ENCODE measurements at places on chromosomes 3 and 15.

DNA sequence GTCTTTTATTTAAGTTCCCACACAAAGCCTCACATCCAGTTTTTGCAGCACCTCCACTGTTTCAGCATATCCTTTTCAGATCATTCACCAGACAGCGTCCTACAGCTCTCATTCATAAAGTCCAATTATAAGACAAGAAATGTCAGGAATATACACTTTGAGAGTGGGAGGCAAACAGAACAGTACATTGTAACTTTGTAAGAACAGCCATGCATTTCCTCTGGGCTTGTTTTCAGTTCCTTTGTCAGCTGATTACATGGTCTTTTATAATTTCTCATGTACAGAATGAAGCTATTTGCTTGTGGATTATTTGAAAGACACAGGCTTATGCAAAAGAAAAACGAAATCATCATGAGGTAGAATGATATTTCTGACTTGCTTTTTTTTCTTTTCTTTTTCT, 85.7 kb downstream of the SOX2 start:
- DNase-seq, result no peak

- DNase-seq, result no peak
Measured at GRCh38 chr3:69767571-69767970, 28.3 kb downstream of the MITF start.

DNA sequence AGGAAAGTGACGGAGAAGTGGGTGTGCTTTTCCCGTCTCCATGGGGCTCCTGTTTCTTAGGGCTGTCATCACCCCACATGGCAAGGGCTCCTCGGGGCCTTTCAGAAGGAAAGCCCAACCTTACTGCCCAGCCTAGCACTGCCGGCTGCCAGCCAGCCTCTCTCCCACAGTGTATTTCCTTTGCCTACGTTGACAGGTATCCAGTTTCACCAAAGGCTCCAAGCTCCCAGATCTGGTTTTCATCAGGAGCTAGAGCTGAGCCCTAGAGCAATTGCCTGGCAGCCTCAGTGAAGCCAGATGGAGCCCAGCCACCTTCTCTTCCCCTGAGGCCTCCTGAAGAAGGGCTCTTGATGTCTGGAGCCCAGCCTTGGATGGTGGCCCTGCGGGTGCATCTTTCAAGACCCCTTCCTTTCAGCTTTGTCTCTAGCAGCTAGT, 20.2 kb downstream of the CRABP1 start:
- DNase-seq, result no peak

DNA sequence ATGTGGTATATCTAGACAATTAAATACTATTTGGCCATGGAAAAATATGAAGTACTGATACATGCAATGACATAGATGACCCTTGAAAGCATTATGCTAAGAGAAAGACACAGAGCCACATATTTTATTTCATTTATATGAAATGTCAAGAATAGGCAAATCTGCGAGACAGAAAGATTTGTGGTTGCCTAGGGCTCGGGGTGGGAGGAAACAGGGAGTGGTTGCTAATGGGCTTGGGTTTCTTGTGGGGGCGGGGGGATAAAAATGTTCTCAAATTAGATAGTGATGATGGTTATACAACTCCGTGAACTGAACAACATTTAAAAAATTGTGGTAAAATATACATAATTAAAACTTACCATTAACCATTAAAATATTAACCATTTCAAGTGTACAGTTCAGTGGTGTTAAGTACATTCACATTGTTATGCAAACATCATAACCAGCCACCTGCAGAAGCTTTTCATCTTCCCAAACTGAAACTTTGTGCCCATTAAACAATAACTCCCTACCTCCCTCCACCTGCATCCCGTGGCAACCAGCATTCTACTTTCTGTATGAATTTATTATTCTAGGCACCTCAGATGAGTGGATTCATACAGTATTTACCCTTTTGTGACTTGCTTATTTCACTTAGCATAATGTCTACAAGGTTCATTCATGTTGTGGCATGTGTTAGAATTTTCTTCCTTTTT, 24.3 kb upstream of the ANP32A start:
- DNase-seq, result no peak

DNA sequence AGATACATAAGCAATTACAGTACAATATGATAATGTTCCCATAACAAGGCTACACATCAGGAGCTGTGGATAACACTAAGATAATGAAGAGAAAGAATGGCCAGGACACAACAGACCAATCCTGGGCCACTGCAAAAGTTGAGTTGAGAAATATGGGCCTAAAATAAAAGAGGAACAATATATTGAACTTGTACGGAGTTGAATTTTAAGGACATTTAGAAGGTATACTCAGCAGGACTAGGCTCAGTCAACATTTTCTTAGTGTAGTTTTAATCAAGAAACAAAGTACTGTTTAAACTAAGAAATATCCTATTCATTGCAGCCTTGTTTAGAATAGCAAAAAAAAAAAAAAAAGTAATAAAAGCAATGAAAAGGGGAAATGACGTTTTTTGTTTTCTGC, 24.3 kb downstream of the HERC1 start:
- DNase-seq, result no peak

- no peak for DNase-seq
Measured at GRCh38 chr15:26197060-26197459, 333.9 kb upstream of the ATP10A start.

DNA sequence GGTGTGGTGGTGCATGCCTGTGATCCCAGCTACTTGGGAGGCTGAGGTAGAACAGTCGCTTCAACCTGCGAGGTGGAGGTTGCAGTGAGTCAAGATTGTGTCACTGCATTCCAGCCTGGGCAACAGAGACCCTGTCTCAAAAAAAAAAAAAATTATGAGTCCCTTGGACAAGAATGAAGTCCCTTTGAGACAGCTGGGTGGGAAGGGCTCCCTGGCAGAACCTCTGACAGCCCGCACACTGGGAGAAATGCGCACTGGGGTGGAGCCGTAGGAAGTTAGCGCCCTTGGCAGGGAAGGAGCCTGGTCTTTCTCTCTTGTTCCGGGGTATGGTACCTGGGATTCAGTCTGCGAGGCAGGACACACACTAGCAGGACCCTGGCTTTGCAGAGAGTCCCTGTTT, 51.4 kb downstream of the SLC30A4 start:
- no peak for DNase-seq

- DNase-seq, result no peak
Measured at GRCh38 chr3:41653571-41654239, 308.2 kb downstream of the ULK4 start.

DNA sequence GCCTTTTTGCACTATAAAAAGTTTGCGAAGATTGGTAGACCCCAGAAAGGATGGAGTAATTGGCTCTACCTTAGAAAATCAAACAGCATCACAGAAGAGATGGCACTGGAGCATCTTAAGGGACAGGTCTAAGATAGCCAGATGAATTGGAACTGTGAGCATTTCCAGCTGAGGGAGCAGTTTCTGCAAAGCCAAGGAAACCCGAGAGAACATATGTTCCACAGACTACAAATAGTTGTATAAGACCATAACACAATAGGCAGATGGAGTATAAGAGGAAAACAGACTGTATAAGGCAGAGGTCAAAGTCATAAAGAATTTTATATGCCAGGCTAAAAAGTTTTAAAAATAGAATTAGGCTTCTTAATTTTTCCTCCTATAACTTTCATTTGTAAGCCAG, 46.0 kb downstream of the TSC22D2 start:
- DNase-seq, result no peak

DNA sequence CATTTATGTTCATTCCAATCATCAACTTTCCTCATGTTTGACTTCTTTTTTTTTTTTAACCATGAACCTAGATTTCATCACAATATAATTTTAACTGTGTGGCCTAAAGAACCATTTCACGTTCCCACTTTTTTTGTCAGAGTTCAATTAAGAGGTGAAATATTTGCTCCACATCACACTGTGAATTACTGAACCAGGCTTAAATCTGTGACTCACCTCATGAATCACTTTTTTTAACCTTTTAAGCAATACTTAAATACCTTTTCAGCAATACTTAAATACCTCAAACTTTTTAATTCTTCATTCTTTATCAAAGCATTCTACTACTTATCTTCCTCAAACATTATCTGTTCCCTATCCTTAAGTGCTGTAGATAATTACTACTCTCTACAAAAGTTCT, 137.6 kb downstream of the SI start:
- DNase-seq, result no peak

DNA sequence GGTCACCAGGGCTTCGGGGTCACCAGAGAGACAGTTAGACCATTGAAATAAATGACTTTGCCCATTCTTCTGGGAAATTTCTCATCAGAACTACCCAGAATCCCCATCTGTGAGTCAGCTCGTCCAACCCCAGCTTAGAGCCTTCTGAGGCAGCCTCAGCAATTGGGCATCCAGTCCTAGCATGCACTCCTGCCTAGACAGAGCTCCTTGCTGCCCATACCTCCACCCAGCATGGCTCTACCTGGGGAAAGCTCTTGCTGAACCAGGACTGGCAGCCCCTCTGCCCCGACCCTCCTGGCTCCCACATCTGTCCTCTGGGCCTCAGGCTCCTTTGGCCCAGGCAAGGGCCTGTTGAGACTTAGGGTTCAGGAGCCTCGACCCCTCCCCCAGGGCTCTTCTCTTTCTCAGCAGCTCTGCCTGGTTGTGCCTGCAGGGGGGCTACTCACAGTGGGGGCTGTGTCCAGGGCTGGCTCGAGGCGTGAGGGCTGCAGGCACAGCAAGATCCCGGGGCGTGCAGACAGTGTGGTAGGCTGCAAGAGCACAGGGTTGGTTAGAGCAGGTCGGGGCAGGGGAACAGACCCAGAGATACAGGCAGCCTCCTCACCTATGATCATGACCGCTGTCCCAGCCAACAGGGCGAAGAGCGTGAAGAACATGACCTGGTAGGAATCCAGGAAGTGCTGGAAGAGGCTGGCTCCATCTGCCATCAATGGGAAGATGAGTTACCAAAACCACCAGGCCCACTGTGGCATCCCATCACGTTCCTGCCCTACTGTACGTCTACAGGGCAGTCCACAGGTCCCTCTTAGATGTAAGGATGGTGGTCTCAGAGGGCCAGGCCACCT, 101.3 kb downstream of the NUP210 start:
- no peak for DNase-seq

DNA sequence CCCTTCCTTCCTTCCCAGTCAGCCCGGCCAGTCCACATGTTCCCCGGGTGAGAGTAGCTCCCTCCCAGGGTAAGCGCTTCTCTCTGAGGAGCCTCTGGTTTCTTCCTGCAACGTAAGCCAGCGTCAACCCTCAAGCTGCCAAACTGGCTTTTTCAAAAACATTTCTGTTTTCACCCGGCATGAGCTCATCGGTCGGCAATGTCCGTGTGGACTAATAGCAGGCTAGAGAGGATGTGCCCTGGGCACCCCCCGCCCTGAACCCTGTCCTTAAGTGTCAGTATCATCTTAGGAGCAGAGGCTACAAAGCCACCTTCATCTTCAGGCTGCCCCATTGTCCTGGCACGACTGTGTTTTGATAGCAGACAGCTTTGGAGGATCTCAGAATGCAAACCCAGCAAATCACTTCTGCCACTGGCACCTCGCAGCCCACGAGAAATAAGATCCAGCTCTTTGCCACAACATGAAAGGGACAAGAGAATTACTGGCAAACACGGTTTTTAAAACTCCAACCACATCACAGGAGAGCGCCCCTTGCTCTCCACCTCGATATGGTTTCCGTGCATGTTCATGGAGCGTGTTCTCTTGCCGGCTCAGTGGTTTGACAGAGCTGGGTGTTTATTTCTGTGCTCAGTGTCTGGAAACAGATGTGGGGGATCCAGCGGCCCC, 9.9 kb downstream of the ALDH1A3 start:
- DNase-seq, result peak; percentile 42

DNA sequence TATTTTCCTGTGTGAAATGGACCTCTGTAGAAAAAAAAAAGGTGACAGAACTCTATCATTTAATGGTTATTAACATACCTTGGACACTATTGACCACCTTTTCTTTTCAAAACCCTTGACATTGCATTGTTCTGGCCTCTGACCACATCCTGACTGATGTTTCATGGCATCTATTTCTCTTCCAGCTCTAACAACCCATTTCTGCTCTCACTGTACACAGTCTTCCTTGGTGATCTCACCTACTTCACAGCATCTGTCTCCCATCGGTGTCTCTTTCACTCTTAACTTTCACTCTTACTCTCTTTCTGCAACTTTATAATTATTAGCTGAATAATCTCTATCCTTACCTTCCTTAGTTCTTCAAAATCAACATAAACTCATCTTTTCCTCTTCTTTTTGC, 217.4 kb upstream of the CD96 start:
- no peak for DNase-seq

- no peak for DNase-seq
Measured at GRCh38 chr3:28726840-28727239, 378.2 kb upstream of the AZI2 start.

DNA sequence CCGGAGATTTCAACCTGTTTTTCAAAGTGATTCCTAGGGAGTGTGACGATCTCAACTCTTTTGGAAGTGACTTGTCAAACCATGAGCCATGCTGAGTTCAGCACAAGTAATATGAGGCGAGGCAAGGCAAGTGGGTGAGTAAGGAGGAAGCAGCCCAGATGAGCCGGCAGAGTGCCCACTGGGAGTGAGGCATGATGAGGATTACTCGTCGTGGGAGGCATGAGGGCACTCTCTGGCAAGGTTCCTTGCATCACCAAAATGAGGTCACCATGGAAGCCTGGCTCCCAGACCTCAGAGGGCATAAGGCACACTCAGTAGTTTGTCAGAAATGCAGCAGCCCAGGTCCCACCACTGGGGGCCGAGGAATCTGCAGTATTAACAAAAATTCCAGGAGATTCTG, 636.1 kb downstream of the MAGI1 start:
- peak; percentile 78 for DNase-seq

DNA sequence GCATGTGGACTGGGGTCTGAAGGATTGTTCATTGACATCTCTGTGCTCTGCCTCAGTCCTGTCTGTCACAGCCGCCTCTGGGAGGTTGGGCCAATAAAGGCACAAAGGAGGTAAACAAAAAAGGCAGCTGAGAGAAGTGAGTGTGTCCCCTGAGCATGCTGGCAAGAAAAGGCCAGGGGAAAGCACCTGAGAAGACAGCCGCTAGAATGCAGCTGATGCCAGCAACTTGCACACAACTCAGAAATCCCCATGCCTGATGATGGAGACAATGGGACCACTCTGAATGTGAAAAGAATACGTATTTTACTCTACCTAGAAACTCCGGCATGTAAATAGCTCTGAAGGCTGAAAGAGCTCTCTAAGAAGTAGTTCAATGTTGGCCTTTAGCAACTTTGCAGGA, 118.7 kb downstream of the KCNH8 start:
- DNase-seq, result no peak
